ENCODE measurements at places on chromosomes 1 and 21.

- no peak for DNase-seq
These were observed 37.6 kb downstream of the ELF3 start for GRCh38 chr1:202047977-202048376.

- no peak for DNase-seq
These were observed 22.4 kb downstream of the PEX14 start for GRCh38 chr1:10497109-10497508.

DNA sequence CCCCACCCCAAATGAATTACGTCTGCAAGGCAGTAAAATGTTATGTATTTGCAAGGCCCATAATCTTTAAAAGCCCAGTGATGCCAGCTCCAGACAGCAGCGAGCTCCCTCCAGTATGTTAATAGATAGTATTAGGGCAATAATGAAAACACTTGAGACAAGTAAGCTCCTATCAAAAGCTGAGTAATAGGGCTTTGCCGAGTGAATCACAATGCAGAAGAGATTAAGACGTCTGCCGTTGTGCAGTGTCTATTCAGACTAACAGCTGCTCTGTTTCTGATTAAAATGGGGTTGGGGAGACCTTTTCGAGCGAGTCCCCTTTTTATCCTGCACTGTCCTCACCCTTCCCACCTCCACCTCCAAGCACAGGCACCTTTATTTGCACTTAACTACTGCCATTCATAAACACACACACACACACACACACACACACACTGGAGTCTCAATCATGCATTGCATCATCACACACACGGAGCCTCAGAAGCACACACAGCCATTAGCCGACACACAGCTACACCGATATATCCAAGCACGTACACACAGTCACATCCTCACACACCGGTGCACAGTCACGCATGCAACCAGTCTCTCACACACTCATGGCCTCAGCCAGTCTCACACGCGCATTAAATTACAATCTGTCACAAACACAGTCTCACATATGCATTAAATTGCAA, 46.0 kb upstream of the FOXO6 start:
- no peak for DNase-seq

- no peak for DNase-seq
These were observed 172.7 kb downstream of the TPR start for GRCh38 chr1:186202271-186202764.

GRCh38 chr1:204201348-204202040, 5.2 kb upstream of the KISS1 start:
- no peak for DNase-seq

- peak; percentile 11 for DNase-seq
These were observed 2.7 kb upstream of the PRKACB start for GRCh38 chr1:84141182-84142003.

DNA sequence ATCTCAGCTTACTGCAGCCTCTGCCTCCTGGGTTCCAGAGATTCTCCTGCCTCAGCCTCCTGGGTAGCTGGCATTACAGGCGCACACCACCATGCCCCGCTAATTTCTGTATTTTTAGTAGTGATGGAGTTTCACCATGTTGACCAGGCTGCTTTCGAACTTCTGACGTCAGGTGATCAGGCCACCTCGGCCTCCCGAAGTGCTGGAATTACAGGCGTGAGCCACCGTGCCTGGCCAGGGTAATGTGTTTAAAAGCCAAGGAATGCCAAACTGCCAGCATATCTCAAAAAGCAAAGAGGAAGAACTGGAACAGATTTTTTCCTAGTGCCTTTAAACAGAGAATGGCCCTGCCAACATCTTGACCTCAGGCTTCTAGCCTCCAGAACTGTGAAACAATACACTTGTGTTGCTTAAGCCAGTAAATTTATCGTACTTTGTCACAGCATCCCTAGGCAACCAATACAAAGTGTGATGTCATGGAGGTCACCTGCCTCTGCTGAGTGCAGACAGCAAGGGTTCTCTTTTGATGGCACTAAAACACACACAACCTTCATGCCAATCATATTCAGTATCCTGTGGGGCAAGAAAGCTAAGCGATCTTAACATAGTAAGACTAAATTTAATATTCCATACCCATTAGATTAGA, 858.3 kb upstream of the TMPRSS15 start:
- DNase-seq, result no peak

DNA sequence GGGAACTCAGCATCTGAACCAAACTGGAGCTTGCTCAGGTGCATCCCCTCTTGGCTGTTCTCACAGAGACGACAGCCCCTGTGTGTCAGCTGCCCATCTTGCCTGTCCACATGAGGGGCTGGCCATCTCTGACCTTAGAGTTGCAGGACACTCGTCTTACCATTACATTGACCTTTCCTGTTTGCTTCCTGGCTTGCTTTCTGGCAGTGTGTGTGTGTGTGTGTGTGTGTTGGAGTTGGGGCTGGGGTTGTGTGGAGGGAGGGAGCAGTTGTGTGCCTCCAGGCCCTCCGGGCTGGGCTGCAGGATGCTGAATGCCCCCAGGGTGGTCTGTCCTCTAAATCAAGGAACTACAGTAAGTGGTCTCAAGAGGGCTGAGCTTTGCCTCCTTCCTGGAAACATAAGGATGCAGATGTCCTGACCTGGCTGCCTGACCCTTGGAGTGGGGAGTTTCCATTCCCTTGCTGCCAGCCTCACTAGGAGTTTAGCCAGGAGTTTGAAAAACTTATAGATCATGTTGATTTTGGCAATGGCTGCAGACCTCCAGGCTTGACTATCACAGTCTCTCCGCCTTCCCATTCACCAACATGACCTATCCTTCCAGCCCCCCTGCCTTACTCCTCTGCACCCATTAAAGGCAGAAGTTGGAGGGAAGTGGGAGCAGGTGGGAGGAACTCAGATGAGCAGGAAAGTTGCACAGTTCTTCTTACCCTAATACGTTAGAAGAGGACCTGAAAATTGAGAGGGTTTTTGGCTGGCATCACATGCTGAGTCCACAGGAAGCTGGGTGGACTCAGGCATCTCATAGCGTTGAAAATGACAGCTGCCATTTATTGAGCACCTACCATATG, 19.0 kb downstream of the RASSF5 start:
- DNase-seq, result no peak

DNA sequence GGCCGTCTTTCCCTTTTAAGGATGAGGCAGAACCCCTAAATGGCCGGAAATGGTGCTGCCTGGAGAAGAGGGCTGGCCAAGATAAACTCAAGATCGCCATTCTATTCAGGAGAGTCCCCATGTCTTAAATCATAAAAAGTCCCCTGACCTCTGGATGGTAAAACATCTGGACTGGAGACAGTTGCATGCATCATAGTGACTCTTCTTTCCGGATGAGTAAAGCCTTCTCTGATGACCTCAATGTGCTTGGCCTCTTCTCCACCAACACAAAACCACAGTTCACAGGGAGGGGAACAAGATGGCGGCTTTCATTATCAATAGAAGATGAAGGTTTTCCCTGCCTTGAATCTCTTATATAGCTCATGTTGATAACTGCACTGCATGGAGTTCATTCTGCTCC, 27.5 kb upstream of the H6PD start:
- no peak for DNase-seq

- no peak for DNase-seq
These were observed 37.7 kb downstream of the AGL start for GRCh38 chr1:99887890-99888289.

DNA sequence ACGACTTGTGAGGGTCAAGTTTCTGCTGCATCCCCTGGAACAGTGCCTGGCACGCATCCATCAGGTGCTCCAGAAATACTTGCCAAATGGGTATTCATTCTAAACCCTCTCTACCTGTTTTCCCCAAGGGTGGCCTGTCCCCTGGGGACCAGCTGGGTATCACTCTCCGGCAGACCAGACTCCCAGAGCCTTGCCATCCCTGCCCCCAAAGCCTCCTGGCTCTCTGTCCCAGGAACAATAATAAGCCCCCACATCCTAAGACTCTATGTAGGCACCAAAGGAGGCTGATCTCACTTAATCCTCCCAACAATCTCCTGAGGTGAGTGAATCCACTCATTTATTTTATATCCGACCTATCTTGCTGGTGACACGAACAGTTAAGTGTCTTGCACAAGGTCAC, 96.7 kb downstream of the MRPL37 start:
- DNase-seq, result no peak

DNA sequence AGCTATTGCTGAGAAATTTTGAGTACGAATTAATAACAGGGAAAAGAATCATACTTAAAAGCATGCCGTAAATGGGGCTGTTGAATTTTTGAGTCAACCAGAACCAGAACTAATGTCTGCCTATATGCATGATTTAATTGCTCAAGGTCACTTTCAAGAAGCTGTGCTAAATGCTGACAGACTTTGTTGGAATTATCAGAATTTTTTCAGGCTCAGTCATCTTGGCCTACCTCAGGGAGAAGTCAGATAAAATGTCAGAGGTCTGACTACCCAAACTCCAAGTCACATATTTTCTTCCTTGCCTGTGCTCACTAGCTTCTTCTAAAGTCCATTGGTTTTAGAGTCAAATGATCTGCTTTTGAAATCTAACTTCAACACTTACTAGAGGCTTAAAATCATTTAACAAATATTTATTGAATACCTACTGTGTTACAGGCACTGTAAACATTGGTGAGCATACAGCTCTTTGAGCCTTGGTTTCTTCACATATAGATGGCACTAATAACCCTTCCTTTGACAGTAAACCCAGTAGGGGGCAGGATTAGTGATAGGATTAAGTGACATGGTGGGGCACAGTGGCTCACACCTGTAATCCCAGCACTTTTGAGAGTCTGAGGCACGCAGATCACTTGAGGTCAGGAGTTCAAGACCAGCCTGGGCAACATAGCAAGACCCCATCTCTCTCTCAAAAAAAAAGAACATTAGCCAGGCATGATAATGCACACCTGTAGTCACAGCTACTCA, 121.2 kb upstream of the SLC44A3 start:
- DNase-seq, result no peak

DNA sequence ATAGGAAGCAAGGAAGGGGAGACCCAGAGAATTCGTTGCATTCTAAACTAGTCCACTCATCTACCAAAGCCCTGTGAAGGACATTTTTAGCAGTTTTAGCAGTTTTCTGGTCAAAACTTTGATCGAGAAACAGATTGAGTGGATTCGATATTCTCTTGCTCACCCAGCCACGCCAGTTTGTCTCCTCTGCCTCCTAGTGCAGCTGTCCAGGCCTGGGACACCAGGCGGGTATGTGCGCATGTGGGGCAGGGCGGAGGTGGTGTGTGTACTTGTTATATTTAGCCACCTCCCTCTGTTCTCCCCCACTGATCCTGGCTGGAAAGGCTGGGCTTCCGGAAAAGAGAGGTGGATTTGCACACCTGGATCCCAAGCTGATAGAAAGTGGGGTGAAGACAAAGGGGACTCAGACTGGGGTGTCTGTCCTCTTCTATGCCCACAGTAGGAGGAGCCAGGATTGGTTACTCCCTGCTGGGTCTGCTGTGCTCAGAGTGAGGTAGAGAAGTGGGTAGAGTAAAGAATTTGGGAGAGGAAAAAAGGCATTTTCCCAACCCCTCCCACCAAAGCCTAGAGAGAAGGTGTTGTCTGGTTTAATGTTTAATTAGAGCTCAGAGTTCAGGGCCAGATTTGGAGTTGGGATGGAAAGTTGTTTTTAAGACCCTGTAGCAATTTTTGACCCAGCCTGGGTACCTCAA, 3.8 kb downstream of the LMNA start:
- DNase-seq, result no peak

GRCh38 chr1:211135342-211135950, 1.5 kb upstream of the KCNH1 start:
- peak; percentile 37 for DNase-seq

DNA sequence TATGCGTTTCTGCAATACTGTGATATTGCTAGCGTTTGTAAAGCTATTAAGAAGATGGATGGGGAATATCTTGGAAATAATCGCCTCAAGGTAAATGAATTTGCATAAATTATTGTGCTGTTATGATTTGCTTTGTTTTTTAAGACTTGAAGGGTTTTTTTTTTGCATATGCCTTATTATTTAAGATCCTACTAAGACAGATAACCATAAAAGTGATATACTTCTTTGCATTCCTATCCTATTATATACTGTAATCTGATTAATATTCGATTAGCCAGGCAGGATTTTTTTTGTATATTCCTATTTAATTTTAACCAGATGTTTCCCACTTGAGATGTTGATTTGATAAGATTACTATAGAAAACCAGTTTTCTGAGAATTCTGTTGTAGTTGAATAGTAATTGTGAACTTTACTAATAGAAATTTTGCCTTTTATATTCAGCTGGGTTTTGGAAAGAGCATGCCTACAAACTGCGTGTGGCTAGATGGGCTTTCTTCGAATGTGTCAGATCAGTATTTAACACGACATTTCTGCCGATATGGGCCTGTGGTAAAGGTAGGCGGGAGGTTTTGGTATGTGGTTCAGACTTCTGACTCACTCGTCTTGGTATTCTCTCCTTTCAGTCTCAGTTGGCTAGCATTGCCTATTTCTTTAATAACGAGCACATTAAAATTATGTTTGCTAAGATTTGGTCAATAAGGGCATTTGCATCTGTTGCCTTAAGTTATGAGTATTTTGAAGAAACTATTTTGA, 56.8 kb downstream of the ZBTB17 start:
- DNase-seq, result no peak

- peak; percentile 97 for DNase-seq
These were observed at the start of gene FMO4 for GRCh38 chr1:171313835-171314320. Gene FMO4 (plus strand): TSS chr1:171314183. CDS start chr1:171319826, 5,643 bp downstream.

GRCh38 chr21:42562816-42563215, 49.2 kb downstream of the SLC37A1 start:
- no peak for DNase-seq

DNA sequence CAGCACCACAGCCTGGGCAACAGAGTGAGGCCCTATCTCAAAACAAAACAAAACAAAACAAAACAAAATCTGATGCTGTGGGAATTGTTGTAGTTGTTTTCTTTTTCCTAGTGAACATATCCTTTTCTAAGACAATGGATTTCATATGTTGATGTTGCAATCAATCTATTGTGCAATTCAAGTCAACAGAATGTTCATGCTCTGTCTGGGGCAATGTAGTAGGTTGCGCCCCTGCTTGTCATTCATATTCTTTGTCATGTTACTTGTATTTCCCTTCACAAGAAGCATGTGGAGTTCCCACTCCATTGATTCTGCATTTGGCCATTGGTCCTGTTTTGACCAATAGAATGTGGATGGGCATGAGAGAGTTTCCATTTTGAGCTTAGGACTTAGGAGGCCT, 223.9 kb downstream of the DUSP10 start:
- DNase-seq, result no peak

DNA sequence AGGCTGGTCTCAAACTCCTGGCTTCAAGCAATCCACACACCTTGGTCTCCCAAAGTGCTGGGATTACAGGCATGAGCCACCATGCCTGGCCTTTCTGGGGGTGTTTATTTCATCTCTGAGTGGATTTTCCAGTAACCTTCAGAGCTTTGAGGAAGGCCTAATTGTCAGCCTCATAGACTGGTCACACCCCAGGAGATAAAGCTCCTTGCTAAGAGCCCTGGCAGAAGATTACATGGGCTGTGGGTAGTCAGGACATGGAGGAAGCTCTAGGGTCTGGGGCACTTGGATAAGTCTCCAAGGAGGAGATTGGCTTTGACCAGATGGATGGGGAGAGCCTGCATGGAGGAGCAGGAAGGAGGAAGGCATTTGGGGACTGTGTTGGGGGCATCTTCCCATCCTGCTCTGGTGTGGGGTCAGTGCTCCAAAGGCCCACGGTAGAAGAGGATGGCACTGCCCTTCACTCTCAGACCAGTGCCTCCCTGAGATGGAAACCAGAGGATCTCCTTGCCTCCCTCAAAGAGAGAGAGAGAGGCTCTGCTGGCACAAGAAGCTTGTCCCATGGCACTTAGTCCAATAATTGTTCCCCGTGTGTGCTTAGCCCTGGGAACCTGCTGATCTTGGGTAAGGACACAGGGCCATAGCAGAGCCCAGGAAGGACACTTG, 14.7 kb upstream of the GSTM4 start:
- no peak for DNase-seq

Data from amniotic stem cell (primary cell).